Fibroblast of the aortic adventitia (primary cell): ENCODE measurements at places on chromosomes 16 and 17.

DNA sequence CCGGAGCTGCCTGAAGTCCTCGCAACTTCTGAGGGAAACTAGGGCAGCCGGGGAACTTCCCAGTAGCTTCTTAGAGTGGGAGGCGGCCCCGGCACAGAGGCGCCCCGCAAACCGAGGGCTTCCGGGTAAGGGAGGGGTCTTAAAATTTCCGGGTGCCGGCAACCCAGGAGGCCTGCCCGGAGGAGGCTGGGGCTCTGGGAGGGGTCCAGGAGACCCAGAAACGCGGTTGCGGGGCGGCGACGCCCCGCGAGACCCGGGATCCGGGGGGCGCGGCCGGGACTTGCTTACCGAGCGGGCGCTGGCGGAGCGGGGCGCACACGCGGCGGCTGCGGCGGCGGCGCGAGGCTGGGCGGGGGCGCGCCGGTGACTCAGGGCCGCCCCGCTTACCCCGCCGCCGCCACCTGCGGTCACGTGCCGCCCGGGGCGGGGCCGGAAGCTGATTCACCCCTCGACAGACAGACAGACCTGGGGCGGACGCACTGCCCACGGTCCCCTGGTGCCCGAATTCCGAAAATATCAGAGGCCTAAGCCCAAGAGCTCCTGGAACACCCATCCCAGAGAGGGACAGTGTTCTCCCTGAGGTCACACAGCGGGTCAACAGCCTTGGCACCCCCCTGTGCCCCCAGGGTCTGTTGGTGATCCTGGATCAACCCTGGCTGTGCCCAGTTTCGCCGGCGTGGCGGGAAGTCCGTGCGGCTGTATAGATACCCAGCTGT, at the start of gene FAM83G:
Gene FAM83G (minus strand): TSS at position 344 of the 716 bp plus-strand sequence. CDS start 723 bp downstream, outside the sequence.
- peak; percentile 52 for DNase-seq

GRCh38 chr16:86452451-86452850, 57.9 kb upstream of the FOXF1 start:
- DNase-seq, result peak; percentile 63

DNA sequence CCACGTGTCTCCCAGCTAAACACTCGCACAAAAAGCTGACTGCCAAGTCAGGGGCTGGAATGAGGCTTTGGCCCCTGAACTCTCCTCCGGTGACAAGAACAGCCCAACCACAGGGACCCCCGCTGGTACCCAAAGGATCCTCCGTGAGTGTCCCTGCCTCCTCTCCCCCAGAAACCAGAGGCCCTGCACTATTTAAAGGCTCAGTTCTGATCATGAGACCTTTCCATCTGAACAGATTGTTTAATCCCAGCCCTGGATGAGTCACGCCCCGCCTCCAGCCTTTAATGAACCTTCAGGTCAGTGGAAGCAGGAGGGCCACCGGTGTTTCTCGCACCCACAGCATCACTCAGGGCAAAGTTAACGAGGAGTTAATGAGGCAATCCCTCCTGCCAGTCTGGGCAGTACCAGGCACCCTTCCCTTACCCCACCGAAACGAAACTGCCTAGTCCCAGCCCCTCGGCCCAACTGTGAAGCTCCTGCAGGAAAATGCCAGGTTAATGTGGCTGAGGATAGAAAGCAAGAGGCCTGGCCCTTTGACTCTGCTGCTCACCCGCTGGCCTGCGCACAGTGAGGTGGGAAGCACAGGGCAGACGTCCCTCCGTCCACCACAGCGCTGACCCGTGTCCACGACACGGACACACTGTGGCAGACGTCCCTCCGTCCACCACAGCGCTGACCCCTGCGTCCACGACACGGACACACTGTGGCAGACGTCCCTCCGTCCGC, 32.4 kb downstream of the TIMM22 start:
- peak; percentile 58 for DNase-seq

DNA sequence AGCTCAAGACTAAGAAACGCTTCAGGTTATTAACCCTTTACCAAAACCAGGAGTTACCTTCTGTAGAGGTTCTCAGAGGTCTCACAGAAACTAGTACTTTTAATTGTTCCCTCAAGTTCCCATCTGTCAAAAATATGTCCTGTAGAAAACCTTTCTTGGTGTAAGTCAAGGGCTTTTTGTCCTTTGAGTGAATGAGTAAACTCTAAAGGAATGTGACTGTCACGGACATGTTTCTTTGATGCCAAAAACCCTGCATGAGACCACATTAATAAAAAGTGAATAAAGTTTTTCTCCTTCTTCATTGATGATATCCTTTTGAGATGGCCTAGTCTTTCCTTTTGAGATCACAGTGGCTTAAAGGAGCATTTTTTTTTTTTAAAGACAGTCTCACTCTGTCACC, 102.9 kb downstream of the NLK start:
- DNase-seq, result peak; percentile 8

- peak; percentile 79 for DNase-seq
These were observed 30.6 kb downstream of the TMEM92 start for GRCh38 chr17:50304781-50305404.
